ENCODE measurements at places on chromosomes 16 and 17. TPM values are rescaled to one million over a fixed set of nuclear protein-coding genes. Genes with fewer than 3 reads are reported as not detected.

DNA sequence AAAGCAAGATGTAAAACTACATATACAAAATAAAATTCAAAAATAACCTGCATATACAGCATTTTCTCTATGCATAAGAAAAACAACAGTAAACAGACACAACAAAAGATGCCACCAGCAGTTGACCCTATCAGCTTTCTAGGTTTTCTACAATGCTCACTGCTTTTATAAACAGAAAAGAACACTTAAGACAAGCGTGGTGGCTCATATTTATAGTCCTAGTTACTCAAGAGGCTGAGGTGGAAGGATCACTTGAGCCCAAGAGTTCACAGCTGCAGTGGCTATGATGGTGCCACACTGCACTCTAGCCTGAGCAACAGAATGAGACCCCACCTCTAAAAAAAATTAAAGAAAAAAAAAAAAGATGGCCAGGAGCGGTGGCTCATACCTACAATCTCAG is 46.5 kb upstream of the ATP2A3 start:
- DNase-seq, result no peak

DNA sequence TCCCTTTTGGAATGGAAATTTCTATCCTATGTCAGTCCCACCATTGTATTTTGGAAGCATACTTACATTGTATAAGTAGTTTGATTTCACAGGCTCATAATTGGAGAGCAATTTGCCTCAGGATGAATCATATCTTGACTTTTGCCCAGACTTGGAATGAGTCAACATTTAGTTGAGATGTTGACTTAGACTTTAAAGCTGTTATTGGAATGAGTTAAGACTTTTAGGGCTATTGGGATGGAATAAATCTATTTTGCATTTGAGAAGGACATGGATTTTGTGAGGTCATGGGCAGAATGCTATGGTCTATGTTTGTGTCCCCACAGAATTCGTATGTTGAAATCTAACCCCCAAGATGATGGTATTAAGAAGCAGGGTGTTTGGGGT is 12.2 kb upstream of the ZNF594 start:
- no peak for DNase-seq

- DNase-seq, result no peak
Measured at GRCh38 chr17:16155536-16155935, 59.8 kb downstream of the NCOR1 start.

- DNase-seq, result no peak
Measured at GRCh38 chr17:75473246-75473645, 16.8 kb downstream of the TMEM94 start.

DNA sequence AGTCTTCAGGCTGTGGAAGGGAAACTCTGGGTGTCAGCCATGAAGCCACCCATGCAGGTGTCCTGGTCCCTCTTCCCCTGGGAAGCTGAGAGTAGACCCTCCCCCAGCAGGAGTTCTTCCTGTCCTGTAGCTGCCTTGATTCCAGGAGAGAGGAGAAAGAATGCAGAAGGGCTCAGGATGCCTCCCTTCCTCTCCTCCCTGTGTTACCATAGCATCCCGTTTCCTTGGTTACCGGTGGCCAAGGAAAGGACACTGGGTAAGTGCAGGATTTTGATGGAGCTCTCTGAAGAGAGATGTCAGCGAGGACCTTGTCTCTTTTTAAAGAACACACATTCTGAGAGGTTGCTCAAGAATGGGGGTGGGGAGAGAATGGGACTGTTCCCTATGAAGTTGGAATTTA is 304.1 kb upstream of the N4BP1 start:
- DNase-seq, result no peak

- DNase-seq, result no peak
Measured at GRCh38 chr17:3949418-3949817, 14.8 kb downstream of the ATP2A3 start.

DNA sequence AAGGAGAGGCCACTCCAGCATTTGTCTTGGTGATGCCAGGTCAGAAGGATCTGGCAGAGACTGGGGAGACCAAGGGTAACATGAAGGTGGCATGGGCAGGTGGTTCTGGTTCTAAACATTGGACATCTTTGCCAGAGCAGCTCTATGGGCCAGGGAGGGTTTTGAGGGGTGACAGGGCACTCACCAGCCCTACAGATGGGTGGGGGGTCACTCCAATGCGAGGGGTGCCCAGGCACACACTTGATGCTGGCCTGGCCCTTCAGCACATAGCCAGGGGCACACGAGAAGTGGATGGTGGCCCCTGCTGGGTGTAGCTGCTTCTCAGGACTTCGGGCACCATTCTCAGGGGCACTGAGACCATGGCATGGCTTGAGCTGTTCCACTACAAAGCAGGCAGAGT is 5.5 kb upstream of the PHF12 start:
- peak; percentile 2 for DNase-seq

GRCh38 chr17:4605826-4606225 is 21.5 kb downstream of the SMTNL2 start:
- DNase-seq, result no peak

DNA sequence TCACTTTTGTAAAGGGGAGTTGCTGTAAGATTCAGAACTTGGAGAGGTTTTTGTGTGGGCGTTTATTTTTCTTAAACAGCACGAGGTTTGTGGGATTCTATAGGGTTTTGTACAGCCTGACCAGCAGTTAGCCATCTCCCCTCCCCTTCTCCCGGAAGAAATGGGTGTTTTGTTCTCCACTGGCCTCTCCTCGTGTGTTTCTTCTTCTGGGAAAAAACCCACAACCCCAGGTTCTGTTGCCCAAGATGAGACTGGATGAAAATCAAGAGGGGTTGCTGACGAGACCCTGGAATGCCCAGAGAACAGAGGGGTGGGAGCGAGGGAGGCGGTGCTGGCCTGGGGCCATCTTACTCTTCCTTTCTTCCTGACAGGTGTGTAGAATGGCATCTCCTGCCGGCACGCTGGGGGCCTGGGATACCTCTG is 186.1 kb downstream of the MSI2 start:
- DNase-seq, result peak; percentile 58

- no peak for DNase-seq
Measured at GRCh38 chr16:67666032-67666551, 458 bp downstream of the ENKD1 start.

DNA sequence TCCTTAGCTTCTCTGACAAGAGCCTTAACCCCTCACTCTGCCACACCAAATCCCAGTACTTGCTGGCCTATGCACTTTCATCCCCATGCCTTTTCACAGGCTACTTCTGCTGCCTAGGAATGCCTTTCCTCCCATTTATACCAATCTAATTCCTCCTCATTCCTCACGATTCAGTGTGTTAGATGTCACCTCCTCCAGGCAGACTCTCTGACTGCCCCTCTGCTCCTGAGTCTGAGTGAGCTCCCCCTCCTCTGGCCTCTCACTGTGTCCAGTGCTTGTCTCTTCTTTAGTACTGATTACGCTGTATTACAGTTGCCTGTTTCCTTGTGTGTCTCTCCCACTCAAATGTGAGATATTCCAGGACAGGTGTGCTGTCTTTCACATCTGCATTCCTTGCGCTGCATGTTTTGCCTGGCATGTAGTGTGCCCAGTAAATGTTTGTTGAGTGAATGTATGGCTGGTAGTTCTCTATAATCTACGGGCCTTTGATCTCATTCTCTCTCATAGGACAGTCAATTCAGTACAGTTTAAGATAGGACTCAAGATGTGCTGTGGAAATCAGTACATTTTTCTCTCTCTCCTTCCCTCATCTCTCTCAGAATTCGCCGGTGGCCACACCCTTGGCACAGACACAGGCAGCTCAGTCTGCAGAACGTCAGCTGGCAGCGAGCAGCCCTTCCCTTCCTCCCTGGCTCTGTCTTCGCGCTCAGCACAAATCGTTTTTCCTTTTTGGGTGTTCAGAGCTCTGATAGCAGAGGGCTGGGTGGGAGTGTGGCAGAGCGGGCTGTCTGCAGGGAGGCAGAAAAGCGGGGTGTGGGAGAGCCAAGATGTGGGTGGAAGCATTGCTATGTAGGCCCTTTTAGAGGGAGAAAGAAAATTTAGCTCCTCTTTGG is 18.5 kb downstream of the ARL4D start:
- peak; percentile 29 for DNase-seq

GRCh38 chr17:74235911-74236371 is 22.6 kb downstream of the TTYH2 start:
- no peak for DNase-seq

DNA sequence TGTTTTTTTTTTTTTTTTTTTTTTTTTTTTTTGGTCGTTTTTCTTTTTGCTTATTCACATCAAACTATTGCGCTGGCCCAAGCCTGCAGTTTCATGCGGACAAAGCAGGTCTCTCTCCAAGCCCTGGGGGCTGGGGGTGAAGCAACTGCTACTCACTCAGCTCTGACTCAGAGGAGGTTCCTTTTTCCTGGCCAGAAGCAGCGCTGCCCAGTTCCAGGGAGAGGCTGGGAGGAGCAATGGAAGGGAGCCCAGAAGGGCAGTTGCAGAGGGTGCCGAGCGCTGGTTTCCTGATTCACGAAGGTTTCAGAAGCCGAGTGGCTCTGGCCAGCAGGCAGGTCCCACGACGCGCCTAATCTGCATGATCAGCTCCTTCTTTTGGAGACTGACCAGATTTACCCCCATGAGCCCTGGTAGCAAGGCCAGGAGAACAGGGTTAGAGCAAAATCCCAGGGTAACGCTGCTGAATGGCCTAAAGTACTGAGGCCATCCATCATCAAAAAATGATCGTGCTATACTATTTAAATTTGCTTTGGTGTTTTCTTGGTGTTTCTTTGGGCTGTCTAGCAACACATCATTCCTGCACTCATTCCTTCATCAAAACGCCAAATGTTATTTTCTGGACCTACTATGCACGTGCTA is 144.7 kb upstream of the SOX9 start:
- DNase-seq, result peak; percentile 96

DNA sequence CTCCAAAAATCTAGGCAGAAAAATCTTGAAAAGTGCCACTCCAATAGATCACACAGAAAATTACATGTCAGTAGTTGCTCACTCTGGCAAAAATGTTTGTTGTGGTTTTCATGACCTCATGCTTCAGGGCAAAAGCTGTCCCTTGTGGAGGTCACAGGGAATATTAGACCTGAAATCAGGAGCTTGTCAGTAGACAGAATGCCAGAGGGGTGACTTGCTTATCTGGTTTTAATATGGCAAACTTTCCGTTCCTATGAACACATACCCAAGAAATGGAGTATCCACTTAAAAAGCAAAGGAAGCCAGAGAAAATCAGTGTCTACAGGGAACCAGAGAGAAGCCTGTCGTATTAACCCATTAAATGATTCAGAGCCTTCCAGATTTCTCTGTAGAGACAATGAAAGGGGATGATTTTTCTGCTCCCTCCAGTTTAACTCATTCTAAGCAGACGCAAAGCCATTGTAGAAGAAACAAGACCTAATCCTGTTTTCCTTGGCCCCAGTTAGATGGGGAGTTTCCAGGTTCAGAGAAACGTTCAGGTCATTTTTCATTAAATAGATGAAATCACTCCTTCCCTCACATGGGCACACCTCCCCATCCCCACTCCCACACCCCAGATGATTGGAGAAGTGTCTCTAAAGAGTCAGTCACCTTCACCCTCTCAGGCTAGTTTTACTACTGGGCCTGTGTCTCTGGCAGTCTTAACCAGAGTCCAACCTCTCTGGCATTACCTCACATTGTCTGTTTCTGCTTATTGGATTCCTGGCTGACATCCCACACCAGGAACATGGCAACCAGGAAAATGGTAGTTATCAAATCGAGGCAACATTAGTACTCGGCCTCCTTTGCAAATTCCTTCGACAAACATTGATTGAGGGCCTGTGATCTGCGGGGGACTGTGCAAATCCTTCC is 6.0 kb downstream of the SOX9 start:
- DNase-seq, result peak; percentile 83

DNA sequence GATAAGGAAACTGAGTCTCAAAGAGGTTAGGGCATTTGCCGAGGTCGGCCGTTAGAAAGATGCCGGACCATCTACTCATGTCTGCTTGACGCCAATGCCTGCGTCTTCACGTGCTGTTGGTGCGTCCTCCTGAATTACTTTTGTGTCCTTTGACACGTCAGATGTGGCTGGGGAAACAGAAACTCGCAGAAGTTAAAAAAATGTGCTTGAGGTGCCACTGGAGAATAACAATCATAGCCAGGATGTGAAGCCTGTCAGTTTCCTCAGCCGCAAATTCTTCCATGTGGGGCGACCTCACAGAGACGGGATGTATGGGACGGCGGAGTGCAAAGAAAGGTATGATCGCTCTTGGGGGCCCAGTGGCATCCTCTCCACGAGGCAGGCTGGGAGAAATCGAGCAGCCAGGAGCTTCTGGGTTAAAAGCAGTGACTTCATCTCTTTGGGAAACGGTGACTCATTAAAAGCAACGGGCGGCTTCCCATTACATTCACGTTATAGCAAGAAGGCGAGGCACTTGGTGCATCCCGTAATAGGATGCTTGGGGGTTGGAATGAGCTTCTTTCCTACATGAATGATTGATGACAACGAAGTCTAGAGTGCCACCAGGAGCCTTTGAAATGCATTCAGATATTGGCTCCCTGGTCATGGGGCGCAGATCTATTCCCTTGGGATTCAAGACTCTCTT is 67.8 kb downstream of the BMERB1 start:
- peak; percentile 82 for DNase-seq

GRCh38 chr17:2266865-2267228 is 36.7 kb downstream of the SMG6 start:
- no peak for DNase-seq

DNA sequence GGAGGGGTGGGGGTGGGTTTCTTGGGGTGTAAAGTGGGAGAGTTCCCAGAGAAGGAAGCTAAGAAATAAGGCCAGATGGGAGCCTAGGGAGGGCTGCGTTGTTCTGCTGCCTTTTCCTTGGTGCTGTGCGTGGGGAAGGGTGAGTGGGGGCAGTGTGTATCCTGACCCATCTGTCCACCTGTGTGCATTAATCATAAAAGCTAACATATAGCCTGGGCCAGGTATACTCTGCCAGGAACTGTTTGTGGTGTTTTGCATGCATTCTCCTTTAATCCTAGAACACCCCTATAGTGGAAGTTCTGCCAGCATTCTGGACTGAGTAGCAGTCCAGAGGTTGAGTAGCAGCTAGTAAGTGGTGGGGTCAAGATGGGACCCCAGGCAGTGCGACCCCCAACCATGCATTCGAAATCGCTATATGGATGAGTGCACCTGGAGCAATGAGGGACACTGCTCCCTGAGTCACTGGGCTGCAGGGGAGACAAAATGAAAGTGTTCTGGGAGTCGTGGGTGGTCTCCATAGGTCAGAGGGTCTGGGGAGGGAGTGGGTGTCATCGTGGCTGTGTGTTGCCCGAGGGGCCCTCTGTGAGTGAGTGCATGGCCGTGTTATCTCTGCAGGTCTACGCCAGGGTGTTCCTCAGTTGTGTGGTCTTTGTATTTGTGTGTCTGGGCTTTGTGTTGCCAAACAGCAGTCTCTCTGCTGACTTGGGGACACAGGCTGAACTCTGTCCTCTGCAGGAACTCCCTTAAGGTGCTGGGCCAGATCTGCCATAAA is 1.3 kb downstream of the ERBB2 start:
- no peak for DNase-seq

GRCh38 chr16:2333231-2333630 is 7.3 kb downstream of the ABCA3 start:
- DNase-seq, result no peak

GRCh38 chr16:68287276-68288251 is 23.2 kb downstream of the SLC7A6OS start:
- peak; percentile 32 for DNase-seq

GPR142 gene
- not detected for total RNA-seq

HBA1 gene
- not detected for total RNA-seq

CRYBA1 gene
- not detected for total RNA-seq

CCDC154 gene
- total RNA-seq, result not detected

MLLT6 gene
- 7.8 TPM for total RNA-seq

SULT1A2 gene
- total RNA-seq, result 2.8 TPM

UBTF gene
- total RNA-seq, result 36.4 TPM

SULT1A3 gene
- total RNA-seq, result 4.0 TPM

MAPT gene
- 1.3 TPM for total RNA-seq

IL34 gene
- not detected for total RNA-seq

RNF43 gene
- 1.8 TPM for total RNA-seq

WDR45B gene
- total RNA-seq, result 75.6 TPM

Data from H4 (cell line).